ENCODE measurements at places on chromosomes 13 and 19. TPM values are rescaled to one million over a fixed set of nuclear protein-coding genes. Genes with fewer than 3 reads are reported as not detected.

ZNF99 gene
- not detected for total RNA-seq

MEIOSIN gene
- total RNA-seq, result 0.06 TPM

ISOC2 gene
- total RNA-seq, result 58.4 TPM

CILP2 gene
- total RNA-seq, result 0.21 TPM

CGB5 gene
- total RNA-seq, result 0.85 TPM

PDE4C gene
- not detected for total RNA-seq

OR7A5 gene
- total RNA-seq, result not detected

NOVA2 gene
- 0.33 TPM for total RNA-seq
